ENCODE measurements at places on chromosomes 3 and 15.

DNA sequence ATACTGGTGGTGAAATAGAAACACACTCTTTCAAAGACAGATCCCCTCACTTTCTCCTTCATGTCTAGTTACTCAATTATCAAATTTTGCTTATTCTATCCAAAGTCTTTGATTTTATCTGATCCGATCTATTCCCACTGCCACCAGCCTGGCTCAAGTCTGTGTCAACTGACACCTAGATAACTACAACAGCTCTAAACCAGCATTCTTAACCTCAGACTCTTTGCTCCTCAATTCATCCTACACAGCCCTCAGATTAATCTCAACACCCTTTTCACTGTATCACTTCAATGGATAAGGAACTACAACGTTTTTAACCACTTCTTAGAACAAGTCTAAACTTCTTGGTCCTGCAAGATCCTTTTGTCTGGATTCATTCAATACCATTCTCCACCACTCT is 9.1 kb downstream of the KPNA1 start:
- no peak for DNase-seq

DNA sequence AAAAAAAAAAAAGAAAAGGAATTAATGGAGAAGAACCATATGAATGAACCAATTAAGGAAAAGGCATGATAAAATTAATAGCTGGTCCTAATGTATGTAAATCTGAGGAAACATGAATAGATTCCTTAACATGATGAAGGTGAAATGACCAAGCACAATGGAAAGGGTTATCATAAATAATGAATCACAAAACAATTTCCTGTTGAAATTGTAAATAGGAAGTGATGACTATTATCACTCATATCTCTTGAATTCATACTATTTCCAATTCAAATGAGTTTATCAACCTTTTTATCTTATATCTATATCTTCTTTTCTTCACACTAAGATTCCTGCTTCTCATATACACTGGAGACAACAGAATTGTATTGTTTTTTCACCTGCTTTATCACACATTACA is 32.0 kb downstream of the AADACL2 start:
- no peak for DNase-seq

DNA sequence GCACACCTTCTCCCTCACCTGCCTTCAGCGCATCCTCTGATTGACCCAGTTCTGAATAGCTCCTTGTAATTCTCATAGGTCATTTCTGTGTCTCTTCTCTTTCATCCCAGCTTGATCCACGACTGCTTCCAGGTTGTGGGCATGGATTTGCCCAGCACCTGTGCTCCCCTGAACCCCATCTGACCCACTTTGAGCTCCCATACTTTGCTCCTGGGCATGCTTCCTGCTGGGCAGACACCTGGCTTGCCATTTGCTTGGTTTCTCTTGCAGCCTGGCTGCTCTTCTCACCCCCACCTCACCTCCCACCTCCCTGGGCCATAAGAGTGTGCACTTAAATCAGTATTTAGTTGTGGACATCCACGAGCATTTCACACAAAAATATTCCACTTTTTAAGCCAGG is 635.5 kb downstream of the TBL1XR1 start:
- no peak for DNase-seq

GRCh38 chr3:86744051-86744450 is 246.9 kb downstream of the VGLL3 start:
- DNase-seq = no peak

- no peak for DNase-seq
These were observed 628.9 kb downstream of the FHIT start for GRCh38 chr3:60622349-60622748.

Data from activated CD4-positive, alpha-beta T cell treated with anti-CD3 and anti-CD28 coated beads for 4 hours (primary cell).